ENCODE measurements at places on chromosomes 7 and 10.

GRCh38 chr10:60821656-60822055 lies 43.4 kb downstream of the CDK1 start:
- no peak for DNase-seq

GRCh38 chr7:92436612-92437445 lies 10.5 kb upstream of the GATAD1 start:
- no peak for DNase-seq

DNA sequence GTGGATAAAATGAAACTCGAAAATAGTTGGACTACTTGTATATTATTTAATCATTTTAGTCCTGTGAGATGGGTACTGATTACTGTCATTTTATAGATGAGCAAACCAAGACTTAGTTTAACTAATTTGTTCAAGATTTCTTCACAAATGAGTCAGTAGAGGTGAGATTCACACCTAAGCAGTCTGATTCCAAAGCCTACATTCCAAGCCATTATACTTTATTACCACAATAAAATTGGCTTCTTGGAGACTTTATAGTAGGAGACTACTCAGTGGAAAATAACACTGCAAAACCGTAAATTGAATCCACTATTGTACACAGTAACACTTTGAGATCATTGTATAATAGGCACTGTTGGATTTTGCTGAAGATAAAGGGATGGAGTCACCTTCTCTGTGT lies 2.2 kb downstream of the PHTF2 start:
- DNase-seq = no peak

DNA sequence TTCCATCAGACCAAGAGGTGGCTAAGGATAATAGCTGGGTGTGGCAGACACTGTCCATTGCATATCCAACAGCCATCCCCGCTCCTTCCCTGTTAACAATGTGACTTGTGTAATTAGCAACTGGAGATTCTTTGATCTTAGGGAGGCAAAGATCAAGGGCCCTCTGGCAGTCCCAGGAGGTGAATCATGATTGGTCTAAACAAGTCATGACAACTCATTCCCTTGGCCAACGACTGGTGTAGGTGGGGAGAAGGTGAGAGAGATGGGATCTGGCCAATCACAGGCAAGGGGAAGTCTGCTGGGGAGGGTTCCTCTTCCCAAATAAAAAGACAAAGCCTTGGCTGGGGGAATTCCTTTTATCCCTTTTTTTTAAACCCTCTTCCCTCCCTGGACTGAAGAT lies 46.2 kb upstream of the COMTD1 start:
- DNase-seq = no peak

DNA sequence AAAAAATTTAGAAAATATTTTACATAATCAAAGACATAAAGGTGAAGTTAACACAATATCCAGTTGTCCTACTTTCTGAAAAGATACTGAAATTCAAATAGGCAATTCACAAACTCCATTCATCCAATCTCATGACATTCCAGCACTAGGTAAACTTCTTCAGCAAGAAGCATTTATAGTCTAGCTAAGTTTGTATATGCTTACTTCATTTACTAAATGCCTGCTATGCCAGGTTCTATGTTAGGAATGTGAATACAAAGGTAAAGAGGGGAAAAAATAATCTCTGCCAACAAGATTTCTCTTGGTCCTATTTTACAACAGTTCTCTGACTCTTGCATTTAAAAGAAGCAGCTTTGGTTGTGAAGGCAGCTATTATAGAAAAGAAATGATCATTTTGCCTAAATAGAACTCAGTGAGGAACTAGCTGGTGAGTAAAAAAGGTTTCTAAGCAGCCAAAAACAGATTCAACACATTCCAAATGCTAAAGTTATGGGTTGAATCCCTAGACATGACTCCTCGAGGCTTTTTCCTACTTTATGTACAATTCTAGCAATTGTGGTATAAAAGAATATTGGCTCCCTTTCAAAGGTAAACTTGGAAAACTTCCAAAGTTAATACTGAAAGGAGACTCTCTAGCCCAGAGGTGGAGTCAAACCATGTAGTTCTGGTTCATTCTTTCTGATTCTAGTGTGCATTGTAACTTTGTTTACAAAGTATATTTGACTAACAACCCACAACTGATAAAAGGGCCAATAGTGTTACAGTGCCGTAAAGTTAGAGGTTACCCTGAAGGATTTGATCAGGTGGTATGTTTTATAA lies 30.9 kb upstream of the KLHL7 start:
- DNase-seq = no peak

GRCh38 chr7:154953006-154953684 lies 49.8 kb downstream of the PAXIP1 start:
- DNase-seq = peak; percentile 67
